ENCODE measurements at places on chromosomes 7 and 10.
A peak's percentile ranks its signal among the peaks of the same experiment; 100 is the strongest.

DNA sequence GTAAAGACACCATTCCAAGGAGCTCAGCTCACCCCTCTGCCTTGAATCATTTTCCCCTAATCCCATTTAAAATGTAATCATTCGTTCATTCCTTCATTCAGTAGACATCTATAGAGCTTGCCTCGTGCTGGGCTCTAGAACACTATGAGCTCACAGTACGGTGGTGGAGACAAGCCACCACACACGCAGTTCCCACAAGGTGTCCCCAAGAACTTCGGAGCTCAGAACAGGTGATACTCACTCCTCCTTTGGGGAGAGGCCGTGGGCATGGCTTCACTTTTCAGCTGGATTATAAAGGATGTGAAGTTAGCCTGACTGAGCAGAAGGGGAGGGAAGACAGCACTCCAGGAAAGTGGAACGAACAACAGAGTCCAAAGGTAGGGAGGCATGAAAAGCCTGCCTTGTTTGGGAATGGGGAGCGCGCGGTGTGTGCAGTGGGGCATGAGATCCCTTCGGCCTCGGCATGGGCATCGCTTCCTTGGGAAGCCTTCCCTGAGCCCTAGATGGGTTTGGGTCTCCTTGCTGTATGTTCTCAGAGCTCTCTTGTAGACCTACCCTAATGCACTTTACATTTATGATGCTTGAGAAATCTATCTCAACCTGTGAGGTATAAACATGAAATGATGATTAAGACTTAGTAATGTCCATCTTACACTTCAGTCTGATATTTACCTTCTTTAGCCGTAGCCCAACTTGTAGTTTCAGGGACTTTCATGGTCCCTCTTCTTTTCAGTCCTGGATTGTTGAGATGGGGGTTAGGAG lies 809 bp upstream of the OGA start:
- DNase-seq: no peak

DNA sequence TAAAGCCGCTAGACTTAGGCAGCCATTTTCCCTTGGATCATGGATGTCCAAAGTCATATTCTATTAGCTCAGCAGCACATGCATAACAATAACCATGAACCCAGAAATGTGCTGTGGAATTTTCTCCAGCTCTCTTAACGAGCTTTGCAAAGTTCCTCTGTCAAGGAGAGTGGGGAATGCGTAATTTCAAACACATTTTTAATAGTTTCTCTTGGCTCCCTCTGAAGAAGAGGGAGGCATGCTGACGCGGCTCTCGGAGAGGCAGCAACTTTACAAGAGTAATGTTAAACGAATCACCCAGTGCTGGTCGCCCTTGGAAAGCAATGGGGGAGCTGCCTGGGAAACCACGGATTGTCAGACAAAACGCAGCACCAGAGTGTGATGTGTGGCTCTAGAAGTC lies 114.8 kb downstream of the RAB18 start:
- DNase-seq: no peak

DNA sequence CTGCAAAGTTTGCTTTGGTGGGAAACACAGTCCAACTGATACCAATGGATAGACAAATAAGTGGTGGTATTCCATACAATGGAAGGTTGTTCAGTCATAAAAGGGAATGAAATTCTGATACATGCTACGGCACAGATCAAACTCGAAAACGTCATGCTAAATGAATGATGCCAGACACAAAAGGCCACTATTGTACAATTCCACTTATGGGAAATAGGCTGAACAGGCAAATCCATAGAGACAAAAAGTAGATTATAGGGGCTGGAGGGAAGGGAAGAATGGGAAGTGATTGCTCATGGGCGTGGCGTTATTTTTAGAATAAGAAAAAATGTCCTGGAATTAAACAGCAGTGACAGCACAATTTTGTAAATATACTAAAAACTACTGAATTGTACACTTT lies 66.0 kb upstream of the FOXK1 start:
- no peak for DNase-seq

- DNase-seq: no peak
Observed at GRCh38 chr10:94521276-94522250, 24.0 kb upstream of the HELLS start.

DNA sequence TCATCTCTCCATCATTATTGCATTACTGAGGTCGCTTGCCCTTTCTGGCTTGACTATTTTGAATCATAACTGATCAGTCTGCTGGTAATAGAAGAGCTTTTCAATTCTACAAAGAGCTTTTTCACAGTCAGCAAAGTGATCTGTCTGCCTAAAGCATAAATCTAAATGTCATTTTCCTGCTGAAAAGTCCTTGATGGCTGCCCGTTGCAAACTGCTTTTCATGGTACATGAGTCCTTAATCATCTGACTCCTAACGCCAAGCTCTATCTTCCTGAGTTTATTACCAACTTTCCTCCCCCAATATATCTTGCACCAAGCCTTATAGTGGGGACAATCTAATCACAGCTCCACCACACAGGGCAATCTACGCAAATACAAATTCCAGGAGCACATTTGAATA lies 39.8 kb downstream of the THSD7A start:
- no peak for DNase-seq

DNA sequence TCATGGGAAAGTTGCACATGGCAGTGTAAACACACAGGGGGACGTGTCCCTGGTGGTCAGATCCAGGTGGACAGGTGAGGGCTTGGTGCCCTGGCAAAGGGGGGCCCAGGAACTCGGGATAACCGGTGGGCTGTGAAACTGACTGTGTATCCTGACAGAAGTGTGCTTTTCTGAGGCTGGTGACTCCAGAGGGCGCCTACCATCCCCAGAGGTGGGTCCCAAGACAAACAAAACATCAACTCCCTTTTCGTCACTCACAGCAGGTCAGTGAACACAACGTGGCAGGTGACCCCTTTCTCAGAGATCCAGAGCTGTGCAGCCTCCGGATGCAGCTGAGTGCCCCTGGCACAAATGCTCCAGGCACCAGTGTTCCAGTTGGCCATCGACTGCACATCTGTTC lies 56.0 kb upstream of the DDC start:
- no peak for DNase-seq

DNA sequence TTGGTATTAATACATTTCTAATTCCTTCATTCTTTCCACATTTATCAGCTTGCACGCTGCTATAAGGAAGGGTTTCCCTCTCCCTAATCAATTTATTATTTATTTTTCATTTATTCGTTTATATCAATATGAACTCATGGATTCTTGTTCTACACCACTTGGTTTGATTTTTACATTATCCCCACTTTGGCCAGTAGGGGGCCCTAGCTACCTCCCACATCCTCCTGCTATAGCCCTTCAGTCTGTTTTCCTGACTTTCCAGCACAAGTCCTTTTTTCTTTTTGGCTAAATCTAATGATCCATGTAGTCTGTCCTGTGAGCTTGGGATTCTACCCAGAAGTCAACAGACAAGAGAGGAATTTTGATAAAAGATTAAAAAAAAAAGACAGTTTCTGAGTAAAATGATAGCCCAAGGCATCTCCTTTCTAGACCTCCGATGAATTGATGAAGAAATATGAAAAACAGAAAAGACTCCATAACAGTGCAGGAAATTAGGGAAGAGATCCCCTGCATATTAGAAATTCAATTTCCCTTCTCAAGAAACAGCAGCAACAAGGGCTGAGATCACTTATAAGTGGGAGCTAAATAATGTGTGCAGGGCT lies 47.7 kb downstream of the LYZL2 start:
- peak; percentile 40 for DNase-seq

DNA sequence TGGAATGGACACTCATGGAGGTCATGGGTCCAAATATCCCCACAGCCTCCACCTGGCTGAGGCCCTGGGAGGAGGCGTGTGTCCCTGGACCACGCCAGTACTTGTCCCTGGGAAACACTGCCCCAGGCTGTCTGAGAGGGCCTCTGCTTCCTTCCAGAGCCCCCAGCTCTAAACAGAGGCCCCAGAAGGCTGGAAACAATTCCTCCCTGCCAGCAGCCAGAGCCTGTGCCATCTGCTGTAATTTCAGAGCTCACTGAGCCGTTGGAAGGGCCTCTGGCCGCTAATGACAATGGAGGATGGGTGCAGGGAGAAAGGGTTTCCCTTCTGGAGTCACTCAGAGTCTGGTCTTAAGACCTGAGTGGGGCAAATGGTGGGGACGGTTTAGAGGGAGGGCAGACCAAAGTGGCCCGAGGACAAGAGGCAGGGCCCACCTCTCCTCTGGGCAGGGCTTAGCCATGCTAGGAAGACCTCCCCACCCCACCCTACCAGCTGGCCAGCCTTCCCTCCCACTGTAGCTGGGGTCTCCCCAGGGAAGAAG lies 7.1 kb downstream of the CHAT start:
- DNase-seq: no peak

- DNase-seq: no peak
Observed at GRCh38 chr7:74405899-74406512, 47.7 kb upstream of the GTF2IRD1 start.

DNA sequence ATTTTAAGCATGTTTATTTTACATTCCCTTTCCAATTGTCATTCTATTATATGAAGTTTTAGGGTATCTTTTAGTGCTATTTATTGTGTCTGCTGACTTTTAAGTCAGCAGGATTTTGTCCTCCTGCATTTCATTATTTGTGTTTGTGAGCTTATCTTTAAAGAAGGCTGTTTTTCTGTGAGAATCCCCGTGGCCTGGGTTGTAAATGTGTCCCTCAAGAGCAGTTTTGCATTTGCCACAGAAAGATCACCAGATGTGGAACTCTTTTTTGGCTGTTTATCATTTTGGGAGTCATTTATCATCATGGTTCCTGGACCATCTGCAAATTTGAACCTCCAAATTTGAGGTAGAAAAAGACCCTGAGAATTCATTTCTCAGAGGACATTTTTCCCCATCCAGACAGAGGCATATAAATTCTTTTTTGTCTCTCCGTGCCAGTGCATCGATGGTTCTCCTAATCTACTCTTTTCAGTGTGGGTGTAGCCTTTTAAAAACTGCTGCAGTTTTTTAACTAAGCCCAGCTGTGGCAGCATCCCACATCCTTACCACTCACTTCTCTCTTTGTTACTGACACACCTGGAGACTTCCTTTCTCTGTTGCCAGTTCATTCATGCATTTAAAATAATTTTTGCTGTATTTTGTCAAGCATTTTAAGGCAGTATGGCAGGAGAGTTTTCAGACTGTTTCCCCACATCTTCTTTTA lies 20.1 kb upstream of the MTURN start:
- DNase-seq: no peak

- DNase-seq: no peak
Observed at GRCh38 chr10:111275091-111275490, 198.3 kb downstream of the ADRA2A start.

GRCh38 chr7:9240001-9240400 lies 806.6 kb downstream of the NXPH1 start:
- no peak for DNase-seq

DNA sequence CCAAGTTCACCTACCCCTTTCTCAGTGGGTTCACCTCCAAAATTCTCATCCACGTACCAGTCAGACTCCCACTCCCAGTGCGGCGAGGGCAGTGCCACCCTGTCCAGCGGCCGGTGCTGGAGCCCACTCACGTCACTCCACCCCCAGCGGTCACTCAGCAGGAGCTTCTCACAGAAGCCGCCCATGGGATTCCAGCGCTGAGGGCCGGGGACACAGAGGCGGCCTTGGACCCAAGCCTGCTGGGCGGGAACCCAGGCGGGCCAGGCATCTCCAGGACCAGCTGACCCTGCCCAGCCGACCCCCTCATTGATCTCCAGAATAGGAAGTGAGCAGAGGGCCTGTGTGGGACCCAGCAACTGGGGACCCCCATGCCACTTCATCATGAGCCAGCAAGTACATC lies 7.2 kb downstream of the TECPR1 start:
- DNase-seq: no peak

DNA sequence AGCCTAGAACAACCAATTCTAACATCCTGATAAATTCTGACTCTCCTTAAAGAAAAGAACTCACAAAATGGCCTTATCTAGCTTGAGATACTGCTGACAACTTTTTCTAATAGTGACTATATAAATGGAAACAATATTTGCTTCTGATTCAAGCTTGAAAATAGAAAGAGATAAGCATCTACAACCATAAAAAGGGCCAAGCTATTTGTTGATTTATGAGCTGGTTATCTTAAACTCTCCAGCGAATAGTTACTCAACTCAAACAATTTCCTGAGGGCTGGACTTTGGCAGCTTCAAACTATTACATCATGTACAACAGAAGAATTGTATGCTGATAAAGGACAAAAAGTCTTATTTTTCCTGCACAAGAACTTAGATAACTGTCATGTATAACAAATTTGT lies 4.6 kb downstream of the USP54 start:
- peak; percentile 43 for DNase-seq

DNA sequence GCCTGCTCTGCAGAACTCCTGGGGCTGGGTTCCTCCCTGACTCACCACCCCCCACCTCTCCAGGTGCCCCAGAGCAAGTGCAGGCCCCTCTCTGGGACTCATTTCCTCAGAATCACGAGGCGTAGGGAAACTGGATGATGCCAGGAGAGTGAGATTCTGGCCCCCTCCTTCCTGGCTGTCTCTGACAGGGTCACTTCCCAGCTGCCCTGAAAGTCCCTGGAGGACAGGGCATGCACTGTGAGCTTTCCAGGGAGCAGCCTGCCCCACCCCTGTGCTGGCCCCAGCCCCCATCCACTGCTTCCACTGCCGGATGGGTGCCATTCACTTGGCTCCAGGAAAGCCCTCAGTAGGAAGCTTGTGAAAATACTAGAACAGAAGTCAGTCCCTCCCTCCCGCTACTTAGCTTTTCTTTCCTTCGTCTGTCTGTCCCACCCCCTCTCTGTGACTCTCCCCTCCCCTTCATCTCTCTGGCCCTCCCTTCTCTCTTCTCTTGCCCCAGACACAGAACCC lies 10.4 kb downstream of the TACR2 start:
- peak; percentile 17 for DNase-seq

DNA sequence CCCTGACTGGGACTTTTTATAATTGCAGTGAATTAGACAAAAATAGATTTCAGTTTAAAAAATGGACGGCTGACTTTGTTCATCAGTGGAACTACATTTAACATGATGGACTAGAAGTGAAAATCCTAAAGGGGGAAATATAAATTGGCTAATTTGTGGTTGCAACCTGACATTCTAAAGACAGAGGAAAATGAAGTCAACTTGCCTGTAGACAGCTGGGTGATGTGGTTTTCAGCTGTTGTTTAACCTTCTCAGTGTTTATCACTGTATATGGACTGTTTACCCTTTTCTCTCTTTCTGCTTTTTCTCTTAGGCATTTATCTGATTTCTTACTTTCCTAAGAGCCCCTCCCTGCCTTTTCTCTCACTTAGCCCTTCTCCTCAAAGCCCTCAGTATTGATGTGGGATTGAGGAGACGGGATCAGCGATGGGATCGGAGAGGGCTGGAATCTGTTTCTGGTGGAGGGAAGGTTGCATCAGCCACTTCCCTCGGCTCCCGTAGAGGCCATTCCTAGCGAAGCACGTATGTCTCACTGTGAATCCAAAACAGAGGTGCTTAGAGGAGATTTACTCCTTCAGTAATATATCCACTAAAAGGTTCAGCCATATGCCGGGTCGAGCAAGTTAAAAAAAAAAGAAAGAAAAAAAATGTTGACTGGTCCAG lies 109.0 kb upstream of the KLF6 start:
- DNase-seq: no peak

- no peak for DNase-seq
Observed at GRCh38 chr10:71343392-71343773, 24.3 kb downstream of the SLC29A3 start.

DNA sequence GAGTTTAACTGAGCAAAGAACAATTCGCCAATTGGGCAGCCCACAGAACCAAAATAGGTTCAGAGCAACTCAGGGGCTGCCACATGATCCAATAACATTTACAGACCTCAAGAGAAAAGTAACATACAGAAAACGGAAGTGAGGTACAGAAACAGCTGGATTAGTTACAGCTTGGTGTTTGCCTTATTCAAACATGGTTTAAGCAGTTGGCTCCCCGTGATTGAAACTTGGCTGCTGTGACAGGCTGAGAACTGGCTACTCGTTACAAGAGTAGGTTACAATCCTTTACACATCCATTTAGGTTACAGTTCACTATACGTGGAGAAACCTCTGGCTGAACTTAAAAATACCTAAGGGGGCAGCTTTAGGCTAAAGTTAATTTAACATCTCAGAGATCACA lies 673.1 kb upstream of the PHF14 start:
- DNase-seq: no peak
